ENCODE measurements at places on chromosomes 3 and 15.

DNA sequence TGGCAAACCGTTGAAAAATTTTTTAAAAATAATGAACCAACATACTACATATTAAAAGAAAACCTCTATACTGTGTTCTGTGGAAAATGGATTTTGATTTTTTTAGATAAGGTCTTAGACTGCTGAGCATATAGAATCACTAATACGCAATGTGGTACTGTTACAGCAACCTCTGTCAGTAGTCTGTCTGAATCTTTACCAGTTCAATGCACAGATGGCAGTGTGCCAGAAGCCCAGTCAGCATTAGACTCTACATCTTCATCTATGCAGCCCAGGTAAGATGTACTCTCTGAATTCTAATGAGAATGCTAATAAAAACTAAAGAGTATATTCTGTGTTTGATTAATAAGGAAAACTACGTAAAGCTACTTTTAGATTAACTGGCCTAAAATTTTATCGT, 31.3 kb upstream of the FAH start:
- DNase-seq: no peak

DNA sequence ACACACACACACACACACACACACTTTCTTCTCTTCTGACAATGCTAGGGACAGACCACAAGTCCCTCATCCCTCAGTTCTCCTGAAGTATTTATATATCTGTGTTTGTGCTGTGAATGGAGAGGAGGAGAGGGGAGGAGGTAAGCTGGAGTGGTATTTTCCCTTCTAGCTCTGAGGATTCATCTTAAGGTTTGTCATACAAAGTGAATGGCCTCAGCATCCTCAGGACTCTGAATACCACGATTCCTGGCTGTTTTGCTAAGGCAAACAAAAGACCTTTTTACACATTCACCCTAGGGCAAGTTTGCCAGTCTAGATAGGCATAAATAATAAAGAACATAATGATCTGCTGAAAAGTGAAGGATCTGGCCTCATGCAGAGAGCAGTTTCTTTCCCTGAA, 65.7 kb upstream of the CHMP2B start:
- no peak for DNase-seq

- no peak for DNase-seq
Observed at GRCh38 chr3:196765454-196765853, 25.8 kb downstream of the PAK2 start.

GRCh38 chr3:186024210-186024609, 84.7 kb downstream of the ETV5 start:
- DNase-seq: no peak
